ENCODE measurements at places on chromosomes 12 and 14. TPM values are rescaled to one million over a fixed set of nuclear protein-coding genes. Genes with fewer than 3 reads are reported as not detected.

CALCOCO1 gene
- 19.3 TPM for total RNA-seq

NEUROD4 gene
- total RNA-seq = not detected

REP15 gene
- total RNA-seq = 0.60 TPM

DLGAP5 gene
- 33.9 TPM for total RNA-seq

TTC8 gene
- 44.1 TPM for total RNA-seq

TAC3 gene
- total RNA-seq = 0.24 TPM

TAS2R20 gene
- total RNA-seq = not detected

HPD gene
- total RNA-seq = 1.3 TPM

TMPRSS12 gene
- total RNA-seq = not detected

GUCY2C gene
- total RNA-seq = 0.01 TPM

AMHR2 gene
- total RNA-seq = 2.0 TPM

HCAR1 gene
- 0.04 TPM for total RNA-seq

Data from A549 treated with CpdA at 1 μM for 4 hours (cell line).